ENCODE measurements at places on chromosomes 6 and 20. TPM values are rescaled to one million over a fixed set of nuclear protein-coding genes. Genes with fewer than 3 reads are reported as not detected.

CST11 gene
- not detected for total RNA-seq

ZNF165 gene
- 0.80 TPM for total RNA-seq

HLA-F gene
- total RNA-seq, result 3.8 TPM

SRMS gene
- total RNA-seq, result 0.14 TPM

IMPG1 gene
- total RNA-seq, result not detected

C6orf141 gene
- total RNA-seq, result 8.5 TPM

TBX18 gene
- total RNA-seq, result 22.8 TPM

C20orf96 gene
- total RNA-seq, result 10.1 TPM

HCK gene
- total RNA-seq, result 0.06 TPM

PRL gene
- not detected for total RNA-seq

ZHX3 gene
- 4.2 TPM for total RNA-seq

BMP2 gene
- total RNA-seq, result 0.33 TPM

C6orf58 gene
- total RNA-seq, result 0.09 TPM

B3GALT4 gene
- total RNA-seq, result 0.71 TPM

NR2E1 gene
- 0.07 TPM for total RNA-seq

KIF25 gene
- 0.23 TPM for total RNA-seq

ANGPT4 gene
- 0.04 TPM for total RNA-seq

ARID1B gene
- total RNA-seq, result 15.1 TPM

DSTN gene
- 807 TPM for total RNA-seq

ULBP3 gene
- total RNA-seq, result 5.3 TPM

LSM14B gene
- 27.4 TPM for total RNA-seq

MEP1A gene
- not detected for total RNA-seq

TBC1D32 gene
- total RNA-seq, result 0.88 TPM
